ENCODE measurements at places on chromosomes 12 and 14.

GRCh38 chr12:91588874-91589454 lies 406.3 kb upstream of the DCN start:
- H3K4me3 ChIP-seq: no peak overlapping the region
- H3K27me3 ChIP-seq: no peaks in the 10 kb centered on the region
- no peaks in the 10 kb centered on the region for H3K36me3 ChIP-seq
- no peak for DNase-seq

DNA sequence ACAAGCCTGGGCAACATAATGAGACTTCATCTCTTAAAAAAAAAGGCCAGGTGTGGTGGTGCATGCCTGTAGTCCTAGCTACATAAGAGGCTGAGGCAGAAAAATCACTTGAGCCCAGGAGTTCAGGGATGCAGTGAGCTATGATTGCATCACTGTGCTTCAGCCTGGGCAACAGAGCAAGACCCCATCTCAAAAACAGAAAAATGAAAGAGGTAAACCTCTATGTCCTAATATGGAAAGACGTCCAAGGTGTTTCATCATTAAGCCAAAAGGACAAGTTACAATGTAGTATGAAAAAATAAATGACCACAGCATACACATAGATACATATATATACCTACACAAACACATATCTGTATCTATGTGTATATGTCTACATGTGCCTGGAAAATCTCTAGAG lies 15.4 kb downstream of the SPTB start:
- H3K27me3 ChIP-seq: no peaks in the 10 kb centered on the region
- no peak overlapping the region for H3K4me3 ChIP-seq
- no peaks in the 10 kb centered on the region for H3K36me3 ChIP-seq
- H3K4me1 ChIP-seq: no peaks in the 10 kb centered on the region
- no peak for DNase-seq

GRCh38 chr12:68246350-68246749 lies 7.1 kb downstream of the IL22 start:
- no peak for DNase-seq
- no peaks in the 10 kb centered on the region for H3K36me3 ChIP-seq
- no peak overlapping the region for H3K4me3 ChIP-seq
- no peak overlapping the region for H3K27ac ChIP-seq

- DNase-seq: no peak
- H3K36me3 ChIP-seq: no peaks in the 10 kb centered on the region
- no peaks in the 10 kb centered on the region for H3K4me1 ChIP-seq
- H3K27ac ChIP-seq: no peak overlapping the region
Measured at GRCh38 chr12:22101749-22102243, 55.8 kb downstream of the CMAS start.

DNA sequence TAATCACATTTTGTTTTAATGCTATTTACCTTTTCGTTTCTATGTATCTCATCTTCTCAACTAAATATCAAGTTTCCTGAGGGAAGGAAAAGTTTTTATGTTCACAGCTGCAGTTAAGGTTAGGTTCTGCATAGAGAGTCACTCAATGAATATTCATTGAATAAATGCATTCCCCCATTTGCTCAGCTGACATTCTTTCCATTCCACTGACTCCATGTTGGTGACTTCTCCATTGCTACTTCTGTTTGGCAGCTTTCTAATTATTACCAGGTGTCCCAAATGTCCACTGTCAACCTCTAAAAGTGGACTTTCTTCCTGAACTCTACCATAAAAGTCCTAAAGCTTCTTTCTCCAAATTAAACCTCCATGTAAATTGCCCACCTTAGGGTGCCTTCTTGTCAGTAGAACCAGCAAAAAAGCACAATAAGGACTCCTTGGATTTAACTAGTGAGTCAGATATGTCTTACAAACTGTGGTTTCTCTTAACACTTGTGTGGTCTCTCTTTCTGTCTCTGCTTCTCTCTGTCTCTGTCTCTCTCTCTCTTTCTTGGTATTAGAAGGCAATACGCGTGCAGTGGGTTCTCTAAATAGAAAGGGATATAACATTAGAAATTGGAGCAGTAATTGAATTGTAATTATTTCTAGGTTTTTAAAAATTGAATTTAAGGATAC lies 85.9 kb downstream of the TMEM117 start:
- H3K27ac ChIP-seq: no peak overlapping the region
- H3K4me3 ChIP-seq: no peak overlapping the region
- no peak for DNase-seq
- H3K36me3 ChIP-seq: no peaks in the 10 kb centered on the region
- no peaks in the 10 kb centered on the region for H3K4me1 ChIP-seq

Data from testis (tissue), 5 donors.